Stimulated activated CD8-positive, alpha-beta memory T cell treated with anti-CD3 and anti-CD28 coated beads, Interleukin-2, amount 100 ng/mL, for 1 hour (primary cell): ENCODE measurements at places on chromosomes 5 and 9.

DNA sequence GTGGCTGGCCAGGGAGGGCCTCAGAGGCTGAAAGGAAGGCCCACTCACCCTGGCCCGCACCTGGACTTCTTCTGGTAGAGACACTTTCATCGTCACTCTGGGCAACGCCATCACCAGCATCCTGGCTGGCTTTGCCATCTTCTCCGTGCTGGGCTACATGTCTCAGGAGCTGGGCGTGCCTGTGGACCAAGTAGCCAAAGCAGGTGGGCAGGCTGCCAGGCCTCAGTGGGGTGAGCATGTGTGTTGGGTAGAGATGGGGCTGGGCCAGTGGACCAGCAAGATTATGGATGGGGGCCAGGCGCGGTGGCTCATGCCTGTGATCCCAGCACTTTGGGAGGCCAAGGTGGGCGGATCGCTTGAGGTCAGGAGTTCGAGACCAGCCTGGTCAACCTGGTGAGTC is 12.6 kb downstream of the SLC6A7 start:
- DNase-seq, result no peak

DNA sequence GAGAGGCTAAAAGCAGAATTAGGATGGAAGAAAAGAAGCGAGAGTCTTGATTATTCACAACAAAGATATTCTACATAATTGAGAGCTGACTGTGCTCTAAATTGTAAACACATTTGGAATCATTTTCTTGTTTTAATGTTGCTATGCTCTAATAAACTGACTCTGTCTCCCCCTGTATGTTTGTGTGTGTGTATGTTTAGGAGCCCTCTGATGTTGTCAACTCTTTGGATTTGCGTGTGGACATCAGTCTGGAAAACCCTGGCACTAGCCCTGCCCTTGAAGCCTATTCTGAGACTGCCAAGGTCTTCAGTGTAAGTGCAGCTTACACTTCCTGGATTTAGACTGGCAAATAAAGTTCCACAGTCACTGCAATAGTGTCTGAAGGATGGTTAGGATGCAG is 37.8 kb downstream of the MOCS2 start:
- no peak for DNase-seq

- no peak for DNase-seq
Measured at GRCh38 chr5:43581398-43581797, 21.6 kb upstream of the NNT start.

DNA sequence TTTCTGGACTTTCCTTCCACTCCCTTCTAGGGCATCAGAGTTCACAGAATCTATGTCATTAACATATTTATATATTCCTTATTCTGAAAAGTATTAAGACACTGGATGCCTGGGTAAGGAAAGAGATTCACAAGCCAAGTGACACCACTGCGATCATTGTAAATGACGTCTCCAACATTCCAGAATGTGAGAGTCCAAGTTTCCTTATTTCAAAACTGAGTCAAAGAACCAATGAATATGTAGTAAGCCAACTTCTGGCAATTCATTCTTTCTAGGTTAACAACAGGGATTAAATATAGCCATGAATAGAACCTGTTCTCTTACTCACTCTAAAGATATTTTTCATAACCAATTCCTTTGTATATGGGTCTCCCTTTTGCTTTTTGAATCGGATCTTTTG is 18.1 kb downstream of the RAI14 start:
- no peak for DNase-seq

DNA sequence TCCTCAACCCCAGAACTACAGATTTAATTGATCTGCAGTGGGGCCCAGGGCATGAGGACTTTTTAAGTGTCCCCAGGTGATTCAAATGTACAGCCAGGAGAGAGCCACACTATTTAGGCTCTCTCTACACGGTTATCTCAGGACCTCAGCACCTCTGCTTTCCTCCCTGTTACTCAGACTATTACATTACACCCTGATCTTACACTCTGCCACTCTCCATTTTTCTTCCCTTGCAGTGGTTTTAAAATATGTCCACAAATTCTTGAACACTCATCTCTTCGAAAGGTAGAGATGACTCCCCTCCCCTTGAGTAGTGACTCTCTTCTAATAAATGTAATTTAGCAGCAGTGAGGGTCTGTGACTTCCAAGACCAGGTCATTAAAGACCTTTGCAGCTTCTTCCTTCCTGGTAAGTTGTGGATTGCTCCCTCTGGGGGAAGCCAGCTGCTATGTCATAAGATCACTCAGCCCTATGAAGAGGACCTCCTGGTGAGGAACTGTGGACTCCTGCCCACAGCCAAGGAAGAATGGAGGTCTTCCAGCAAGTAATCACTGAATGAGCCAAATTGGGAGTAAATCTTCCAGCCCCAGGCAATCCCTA is 87.5 kb upstream of the SSBP2 start:
- no peak for DNase-seq

- no peak for DNase-seq
Measured at GRCh38 chr9:5265939-5266338, 34.7 kb downstream of the INSL4 start.

DNA sequence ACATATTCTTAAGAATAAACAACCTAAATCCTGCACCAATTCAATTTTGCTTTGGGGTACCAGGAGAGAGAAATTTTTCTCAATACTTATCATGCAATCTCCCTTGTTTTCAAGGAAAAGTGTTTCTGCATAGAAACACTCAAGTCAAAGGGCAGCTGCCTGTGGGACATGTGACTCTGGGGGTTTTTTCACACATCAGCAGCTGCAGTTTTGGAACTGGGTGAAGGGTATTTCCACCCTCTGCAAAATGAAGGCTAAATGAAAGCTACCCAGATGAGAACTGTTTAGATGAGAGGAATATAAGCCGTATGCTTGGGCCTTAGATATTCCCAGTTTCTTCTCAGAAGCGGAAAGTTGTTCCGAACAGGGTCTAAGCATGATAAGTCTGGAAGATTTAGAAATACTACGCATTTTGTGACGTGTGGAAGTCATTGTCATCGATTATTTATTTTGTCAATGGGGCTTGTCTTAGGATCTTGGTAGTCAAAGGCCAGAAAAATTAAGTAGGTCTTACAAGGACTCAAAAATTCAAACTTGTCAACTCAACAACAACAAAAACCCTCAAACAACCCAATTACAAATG is 64.3 kb upstream of the BOD1 start:
- no peak for DNase-seq

DNA sequence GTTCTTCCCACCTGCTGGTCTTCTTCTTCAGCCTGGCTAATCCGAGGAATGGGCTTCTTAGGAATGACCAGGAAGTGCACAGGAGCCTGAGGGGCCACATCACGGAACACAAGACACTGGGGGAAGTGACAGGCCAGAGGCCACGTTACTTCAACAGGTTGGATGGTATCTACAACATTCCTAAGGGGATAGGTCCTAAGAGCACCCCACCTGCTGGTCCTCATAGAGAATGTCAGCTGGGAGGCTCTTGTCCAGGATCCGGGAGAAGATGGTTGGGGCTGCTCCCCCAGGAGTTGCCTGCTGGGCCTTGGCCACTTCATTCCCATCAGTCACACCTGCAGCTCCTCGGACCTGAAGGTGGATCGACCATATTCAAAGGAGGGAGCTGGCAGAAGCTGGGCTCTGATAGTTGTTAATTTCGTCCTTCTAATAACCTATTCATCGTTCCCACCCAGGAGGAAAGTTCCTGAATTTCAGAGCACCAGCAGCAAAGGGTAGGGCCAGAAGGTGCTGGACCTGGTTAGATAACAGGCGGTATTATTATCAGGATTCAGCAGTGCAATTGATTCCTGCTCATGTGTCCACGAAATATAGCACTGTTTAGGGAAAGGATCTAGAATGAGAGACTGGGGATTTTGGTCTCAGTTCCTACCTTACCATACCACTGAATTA is 1.3 kb downstream of the HINT2 start:
- no peak for DNase-seq

DNA sequence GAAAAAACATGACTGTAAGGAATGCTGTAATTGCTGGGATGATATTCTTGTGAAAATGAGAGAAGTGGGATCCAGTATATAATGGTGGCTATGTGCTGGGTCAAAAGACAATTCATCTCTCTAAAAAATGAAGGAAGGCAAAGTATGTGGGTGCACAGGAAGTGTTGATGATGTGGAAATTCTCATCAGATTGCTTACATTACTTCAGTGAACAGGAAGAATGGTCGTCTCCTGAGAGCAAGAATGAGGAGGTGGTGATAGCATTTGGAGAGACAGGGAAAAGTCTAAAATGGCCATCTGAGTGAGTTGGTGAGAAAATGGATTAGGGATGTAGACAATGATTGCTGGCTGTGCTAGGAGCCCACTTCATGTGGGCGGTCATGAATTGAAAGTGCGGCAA is 253.5 kb upstream of the NREP start:
- no peak for DNase-seq

DNA sequence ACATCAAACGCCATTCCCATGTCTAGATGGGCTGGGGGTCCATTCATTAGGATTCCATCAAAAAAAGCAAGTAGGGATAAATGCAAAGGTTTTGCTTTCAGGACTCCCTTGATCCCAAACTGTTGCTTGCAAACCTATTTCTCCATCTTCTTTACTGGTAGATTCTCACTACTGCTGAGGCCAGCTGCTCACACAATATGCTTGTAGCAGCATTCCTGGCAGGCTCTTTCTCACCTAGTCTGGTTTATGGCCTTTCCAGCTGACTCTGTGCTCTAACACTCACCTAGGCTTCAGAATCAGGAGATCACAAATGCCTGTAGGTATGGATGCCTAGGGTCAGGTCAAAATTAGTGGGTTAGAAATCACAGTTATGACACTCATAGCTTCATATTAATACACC is 274.7 kb downstream of the GABRB2 start:
- no peak for DNase-seq

- DNase-seq, result no peak
Measured at GRCh38 chr5:107680099-107680498, 9.4 kb upstream of the EFNA5 start.

DNA sequence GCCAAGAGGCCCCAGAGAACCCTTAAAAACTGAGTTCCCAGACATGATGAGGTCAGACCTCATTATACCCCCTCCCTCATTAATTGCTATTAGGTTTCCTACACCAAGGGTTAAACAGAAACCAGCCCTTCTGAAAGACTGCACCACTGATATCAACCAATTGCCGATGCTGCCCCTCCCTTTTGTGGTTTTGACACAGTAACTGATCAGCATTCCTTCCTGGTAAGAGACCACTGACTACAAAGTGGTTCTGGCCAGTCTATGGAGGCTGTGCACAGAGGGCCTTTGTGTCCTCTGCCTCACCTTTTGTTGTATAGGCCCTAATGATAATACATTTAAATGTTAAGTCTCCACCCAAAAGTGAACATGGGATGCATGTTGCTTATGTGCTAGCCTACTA is 201.5 kb downstream of the FRMD3 start:
- no peak for DNase-seq

DNA sequence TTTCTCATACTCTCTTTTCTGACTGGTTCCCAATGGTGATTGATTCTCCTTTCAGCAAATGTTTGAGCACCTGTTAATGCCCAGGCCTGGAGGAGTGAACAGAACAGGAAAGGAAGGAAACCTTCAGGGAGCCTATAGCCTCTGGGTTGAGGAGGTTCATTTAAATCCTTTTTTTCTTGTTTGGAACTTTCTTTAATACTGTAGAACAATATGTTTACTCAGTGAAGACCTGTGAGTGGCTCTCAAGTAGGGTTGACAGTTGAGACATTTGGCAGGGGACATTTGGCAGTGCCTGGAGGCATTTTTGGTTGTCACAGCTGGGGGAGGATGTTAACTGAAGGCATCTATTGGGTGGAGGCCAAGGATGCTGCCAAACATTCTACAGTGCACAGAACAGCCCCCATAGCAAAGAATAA is 6.1 kb upstream of the FAM120AOS start:
- DNase-seq, result no peak

DNA sequence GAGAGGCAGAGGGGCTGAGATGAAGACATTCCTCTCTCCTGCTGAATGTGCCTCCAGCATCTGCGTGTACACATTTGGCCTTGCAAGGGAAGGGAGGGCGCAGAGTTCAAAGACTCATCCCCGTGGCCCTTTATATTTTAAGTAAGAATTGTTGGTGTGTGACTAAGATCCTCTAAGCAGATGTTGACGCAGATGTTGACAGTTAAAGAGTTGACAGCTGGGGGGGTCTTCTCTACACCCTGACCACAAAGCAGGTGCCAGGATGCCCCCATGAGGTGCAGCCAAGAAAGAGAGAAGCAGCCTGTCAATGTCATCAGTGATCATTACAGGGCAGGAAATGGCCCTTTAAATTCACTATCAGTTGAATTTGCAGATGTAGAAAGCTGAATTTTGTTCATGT is 262.9 kb downstream of the IRX1 start:
- no peak for DNase-seq

GRCh38 chr5:160846642-160847041 is 5.4 kb downstream of the ATP10B start:
- DNase-seq, result no peak

DNA sequence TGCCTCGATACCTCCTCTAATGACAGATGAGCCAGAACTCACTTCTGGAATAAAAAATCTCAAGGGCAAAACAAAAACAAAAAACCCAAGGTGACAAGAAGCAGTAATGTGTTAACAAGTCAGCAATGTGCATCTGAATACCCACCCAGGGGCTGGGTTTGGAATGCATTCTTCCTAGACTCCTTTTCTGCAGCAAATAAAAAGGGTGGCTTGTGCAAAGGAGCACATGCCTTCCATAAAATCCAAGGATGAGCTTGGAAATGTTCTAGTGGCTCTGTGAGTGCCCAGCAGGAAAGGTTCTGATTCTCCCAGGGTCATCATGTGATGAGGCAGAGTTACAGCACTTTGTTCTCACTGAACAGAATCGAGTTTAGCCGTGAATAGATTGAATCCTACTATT is 599.9 kb downstream of the RAB3C start:
- DNase-seq, result no peak

GRCh38 chr5:136455409-136455808 is 90.1 kb upstream of the TRPC7 start:
- no peak for DNase-seq

- DNase-seq, result no peak
Measured at GRCh38 chr5:179798771-179799643, 5.2 kb downstream of the LTC4S start.

GRCh38 chr5:154273028-154273617 is 82.6 kb downstream of the GALNT10 start:
- DNase-seq, result no peak

DNA sequence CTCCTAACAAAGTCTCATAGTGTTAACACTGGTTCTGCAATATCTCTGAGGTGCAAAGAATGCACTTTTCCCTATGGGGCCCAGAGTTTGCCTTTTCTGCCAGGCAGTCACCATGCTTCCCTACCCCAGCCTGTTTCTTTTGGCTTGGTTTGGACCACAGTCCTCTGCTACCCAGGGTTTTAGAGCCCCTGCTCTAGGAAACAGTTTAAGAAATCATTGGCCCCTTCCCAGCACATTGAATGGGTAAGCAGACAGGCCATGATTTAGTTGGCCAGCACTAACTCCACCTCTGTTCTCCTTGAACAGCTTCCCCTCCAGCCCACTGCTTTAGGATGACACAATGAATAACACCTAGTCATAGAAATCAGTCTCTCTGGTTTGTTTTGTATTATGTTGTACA is 73.2 kb downstream of the UBAP1 start:
- no peak for DNase-seq

- DNase-seq, result no peak
Measured at GRCh38 chr9:85112933-85113418, 443.4 kb downstream of the NTRK2 start.
